Bladder microvascular endothelial cell (primary cell): ENCODE measurements at places on chromosomes 1 and 21. TPM values are rescaled to one million over a fixed set of nuclear protein-coding genes. Genes with fewer than 3 reads are reported as not detected.

DCST2 gene
- total RNA-seq, result under 0.01 and 0.13 TPM in 2 replicates

PLA2G5 gene
- total RNA-seq, result 0.16 and 1.0 TPM in 2 replicates

CCSAP gene
- total RNA-seq, result 4.4 and 5.9 TPM in 2 replicates

NTMT2 gene
- total RNA-seq, result not detected in 2 replicates

FCGR3A gene
- not detected in 2 replicates for total RNA-seq

ACTN2 gene
- 0.06 TPM in 1 of 2 replicates, not detected in the other for total RNA-seq

KRTAP13-3 gene
- total RNA-seq, result not detected in 2 replicates

SLC22A15 gene
- total RNA-seq, result 0.16 TPM in 1 of 2 replicates, not detected in the other

THEM5 gene
- not detected in 2 replicates for total RNA-seq

SHE gene
- 59.3 and 71.6 TPM in 2 replicates for total RNA-seq

CHIT1 gene
- not detected in 2 replicates for total RNA-seq
